ENCODE measurements at places on chromosomes 13 and 19. TPM values are rescaled to one million over a fixed set of nuclear protein-coding genes. Genes with fewer than 3 reads are reported as not detected.

GRCh38 chr13:100789968-100790367, 115.4 kb upstream of the TMTC4 start:
- no peak for DNase-seq

The ZNF554 gene
- 6.0 TPM for polyA plus RNA-seq

The APOC4 gene
- polyA plus RNA-seq: not detected

GRCh38 chr19:58429745-58430144, 10.2 kb downstream of the ZNF132 start:
- DNase-seq: no peak

The CYP4F8 gene
- polyA plus RNA-seq: not detected

All from brain (organoid and tissue), 16 donors.